Nucleus accumbens (tissue), 56 donors: ENCODE measurements at places on chromosomes 2 and 18.

- no peak for DNase-seq
Measured at GRCh38 chr2:9287400-9288045, 80.9 kb downstream of the ASAP2 start.

DNA sequence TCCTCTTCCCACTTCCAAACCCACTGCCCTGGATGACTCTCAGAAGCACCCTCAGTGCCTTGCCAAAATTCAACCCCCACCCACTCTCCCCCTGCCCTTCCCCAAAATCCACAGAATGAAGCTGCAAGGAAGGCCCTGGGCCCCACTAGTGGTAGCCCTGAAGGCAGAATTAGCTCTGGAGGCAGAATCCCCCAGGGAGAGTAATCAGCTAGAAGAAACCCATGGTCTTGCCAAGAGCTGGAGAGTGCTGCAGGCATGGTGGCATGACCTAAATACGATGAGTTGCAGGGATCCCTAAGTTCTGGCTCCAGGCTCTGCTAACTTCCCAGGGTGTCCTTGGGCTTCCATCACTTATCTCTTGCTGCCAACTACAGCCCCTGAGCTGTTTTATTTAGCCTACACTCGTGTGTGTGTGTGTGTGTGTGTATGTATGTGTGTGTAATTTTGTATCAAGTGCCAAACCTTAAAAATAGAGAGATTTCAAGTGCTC, 7.9 kb downstream of the GAD1 start:
- no peak for DNase-seq

GRCh38 chr2:120747281-120747680, 11.6 kb downstream of the GLI2 start:
- DNase-seq: no peak

DNA sequence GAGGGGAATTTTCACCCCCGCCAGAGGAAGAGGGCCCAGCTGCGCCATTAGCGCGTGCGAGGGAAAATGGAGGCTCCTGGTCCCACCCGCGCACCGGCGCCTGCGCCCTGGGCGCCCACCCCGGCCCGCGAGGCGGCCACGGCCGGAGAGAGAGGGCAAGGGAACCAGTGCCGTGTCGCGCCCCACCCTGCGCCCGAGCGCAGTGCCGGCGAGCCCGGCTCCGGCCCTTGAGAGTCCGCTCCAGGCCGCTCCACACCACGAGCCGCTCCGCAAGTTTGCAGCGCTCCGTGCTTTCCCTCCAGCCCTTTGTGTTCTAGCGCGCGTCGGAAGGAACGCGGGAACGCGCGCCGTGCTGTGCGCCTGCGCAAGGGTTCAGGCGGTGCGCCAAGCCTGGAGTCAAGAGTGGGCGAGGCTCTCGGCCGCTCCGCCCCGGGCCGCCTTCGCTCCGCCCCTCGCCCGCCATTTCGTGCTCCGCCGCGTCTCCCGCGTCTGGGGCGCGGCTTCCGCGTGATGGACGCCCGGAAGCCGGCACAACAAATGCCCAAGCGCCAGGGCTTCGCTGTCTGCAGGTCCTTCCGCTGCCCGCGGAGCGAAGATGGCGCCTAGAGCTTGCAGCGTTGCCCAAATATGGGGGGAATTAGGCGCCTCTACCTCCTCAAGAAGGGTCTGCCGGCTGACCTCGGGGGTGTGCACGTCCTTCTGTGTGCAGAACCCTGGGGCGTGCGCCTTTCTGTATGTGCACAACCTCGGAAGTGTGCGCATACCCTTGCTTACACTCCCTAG, 46.1 kb upstream of the PTMA start:
- DNase-seq: peak; percentile 97

GRCh38 chr2:135063210-135063609, 11.1 kb downstream of the RAB3GAP1 start:
- DNase-seq: no peak

DNA sequence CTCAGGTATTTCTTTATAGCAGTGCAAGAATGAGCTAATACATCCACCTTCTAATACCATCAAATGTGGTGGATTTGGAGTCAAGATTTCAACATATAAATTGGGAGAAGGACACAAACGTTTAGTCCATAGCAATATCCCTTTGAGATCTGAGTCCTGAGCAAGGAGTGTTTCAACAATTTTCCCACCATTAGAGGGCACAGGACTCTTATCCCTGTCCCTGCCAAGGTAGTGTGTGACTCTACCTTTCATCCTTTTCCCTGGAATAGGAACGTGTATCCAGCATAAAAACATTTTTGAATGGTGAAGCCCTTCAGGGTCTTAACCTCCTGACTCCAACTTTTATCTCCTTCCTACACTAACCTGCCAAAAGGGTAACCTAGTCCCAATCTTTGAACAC, 181.3 kb upstream of the SRD5A2 start:
- no peak for DNase-seq

DNA sequence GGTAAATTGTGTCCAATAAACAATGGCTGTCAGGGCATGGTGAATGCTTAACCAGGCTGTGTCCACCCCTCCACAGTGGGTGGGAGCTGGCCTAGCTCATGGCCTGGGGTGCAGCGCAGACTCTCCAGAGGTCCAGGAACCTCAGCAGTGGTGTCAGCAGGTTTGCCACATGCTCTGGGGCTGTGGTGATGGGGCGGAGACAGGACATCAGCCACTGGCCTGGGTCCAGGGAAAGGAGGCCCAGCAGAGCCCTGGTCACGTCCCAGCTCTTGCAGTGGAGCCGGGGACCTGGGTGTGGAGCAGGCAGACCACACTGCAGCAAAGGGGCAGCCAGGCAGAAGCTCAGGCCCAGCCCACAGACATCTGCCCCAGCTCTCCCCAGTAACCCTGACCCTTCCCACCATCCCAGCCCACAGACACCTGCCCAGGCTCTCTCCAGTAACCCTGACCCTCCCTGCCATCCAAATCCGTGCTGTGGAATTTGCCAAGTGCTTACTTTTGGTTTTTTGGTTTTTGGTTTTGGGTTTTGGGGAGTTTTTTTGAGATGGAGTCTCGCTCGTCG, 13.8 kb upstream of the KIF1A start:
- DNase-seq: no peak

- DNase-seq: no peak
Measured at GRCh38 chr18:35158728-35159450, 81.9 kb upstream of the ZNF397 start.

- DNase-seq: no peak
Measured at GRCh38 chr2:221539246-221539645, 32.9 kb downstream of the EPHA4 start.

DNA sequence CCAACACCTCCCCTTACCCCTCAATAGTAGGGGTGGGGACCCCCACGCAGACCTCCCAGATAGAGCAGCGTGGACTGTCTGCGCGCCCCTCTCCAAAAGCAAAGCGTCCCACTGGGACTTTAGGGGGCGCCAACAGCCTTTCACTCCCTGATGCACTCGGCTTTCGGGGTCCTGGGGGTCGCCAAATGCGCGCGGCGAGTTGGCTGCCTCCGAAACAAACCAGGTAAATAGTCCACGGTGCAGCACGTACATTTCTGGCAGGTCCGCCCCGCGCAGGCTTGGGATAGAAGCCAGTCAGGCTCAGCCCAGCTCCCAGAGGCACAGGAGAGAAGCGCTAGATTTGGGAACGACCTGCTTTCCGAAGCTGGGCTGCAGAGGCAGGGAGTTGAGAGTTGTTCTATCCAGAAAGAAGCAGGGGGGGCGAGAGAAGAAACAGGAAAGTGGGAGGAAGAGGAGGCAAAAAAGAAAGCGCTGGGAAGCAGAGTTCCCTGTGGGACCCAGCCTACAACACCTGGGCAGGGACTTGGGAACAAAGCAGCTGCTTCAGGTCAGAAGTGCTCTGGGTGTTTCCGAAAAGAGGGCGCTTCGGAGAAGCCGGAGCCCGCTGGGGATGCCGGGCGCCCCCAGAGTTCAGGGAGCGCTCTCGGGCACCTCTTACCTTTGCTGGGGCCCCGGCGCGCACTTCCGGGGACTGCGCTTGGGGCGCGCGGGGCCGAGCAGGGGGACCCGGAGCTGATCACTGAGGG, 544 bp downstream of the EVA1A start:
- DNase-seq: peak; percentile 17

DNA sequence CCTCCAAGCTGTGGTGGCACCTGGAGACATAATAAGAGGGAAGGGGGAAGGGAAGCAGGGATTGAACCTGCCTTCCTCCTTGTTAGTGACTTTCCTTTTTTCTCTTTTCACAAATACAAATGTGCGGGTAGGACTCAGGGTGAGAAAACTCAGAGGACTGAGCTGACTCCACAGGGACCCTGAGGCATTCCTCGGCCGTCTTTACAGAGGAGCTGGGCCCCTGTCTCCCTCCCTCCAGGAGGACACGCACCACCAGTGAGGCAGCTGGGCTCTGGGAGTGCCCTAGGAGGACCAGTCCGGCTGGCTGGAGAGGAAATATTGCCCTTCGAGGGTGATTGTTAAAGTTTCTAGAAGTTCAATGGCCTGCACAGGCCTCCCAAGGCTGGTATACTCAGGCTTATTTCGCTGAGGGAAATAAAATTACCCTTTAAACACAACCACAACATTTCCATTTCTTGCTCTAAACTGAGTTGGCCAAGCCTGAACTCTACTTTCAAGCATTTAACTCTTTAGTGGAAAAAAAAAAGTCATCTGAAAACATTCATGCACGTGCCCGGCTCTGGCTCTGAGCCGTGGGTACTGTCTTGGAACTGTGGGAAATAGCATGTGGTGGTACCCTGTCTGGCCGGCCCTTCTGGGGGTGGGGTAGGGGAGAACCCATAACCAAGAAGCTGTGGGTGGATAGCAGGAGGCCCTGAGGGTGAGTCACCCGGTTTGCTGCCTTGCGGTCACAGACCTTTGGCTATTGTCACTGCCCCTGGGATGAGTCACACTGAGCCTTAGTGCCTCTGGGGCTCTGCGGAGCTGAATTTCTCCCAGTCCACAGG, 116.0 kb downstream of the COPS8 start:
- DNase-seq: no peak

- no peak for DNase-seq
Measured at GRCh38 chr18:23682045-23682444, 7.2 kb upstream of the LAMA3 start.

- no peak for DNase-seq
Measured at GRCh38 chr2:47010176-47010575, 94.6 kb upstream of the MCFD2 start.

DNA sequence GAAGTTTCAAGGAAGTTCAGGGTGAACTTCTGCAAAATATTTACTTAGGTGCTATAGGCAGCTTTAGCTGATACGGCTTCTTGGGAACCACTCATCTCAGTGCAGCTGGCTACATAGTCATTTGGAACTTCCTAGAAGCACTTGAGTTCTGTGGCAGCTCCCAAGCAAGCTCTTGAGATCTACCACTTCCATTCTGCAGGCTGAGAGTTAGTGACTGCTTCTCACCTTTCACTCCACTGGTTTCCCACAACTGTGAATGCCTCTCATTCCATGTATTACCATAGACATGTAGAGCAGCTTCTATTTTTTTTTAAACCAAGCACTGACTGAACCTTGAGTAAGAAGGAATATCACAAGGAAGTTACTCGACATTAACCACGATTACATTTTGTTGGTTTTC, 994.1 kb upstream of the ACVR2A start:
- DNase-seq: no peak

DNA sequence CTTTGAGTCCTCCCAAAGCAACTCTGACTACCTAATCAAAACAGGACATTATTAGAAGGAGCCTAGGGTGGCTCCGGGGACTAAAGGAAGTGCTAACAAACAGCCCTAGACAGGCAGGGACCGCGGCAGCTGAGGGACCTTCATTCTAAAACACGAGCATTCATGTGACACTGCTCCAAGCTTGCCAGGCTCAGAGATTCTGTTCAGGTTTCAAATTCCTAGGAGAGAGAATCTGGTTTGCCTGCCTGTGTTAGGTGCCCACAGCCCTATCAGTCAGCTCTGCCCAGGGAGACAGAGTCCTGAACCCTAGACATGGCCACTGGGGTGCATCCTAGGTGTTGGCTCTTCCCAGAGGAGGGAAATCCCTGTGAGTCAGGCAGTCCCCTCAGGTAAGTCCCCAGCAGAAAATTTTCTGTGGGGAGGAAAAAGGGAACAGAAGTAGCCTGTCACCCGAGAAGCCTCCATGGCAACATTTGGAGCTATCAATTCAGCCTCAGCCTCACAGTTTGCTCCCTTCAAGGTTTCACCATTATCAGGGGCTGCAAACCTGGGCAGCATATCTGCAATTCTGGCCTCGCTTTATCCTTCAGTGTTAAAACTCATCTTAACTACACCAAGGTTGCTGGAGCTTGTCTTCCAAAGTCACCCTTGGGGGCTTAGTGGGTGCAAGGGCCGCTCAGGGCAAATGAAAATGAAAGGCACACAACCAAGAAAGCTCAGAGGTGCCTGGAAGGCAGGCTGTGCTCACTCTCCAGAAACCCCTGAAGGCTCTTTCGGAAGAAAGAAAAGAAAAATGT, 28.6 kb downstream of the PCBP1 start:
- DNase-seq: no peak

DNA sequence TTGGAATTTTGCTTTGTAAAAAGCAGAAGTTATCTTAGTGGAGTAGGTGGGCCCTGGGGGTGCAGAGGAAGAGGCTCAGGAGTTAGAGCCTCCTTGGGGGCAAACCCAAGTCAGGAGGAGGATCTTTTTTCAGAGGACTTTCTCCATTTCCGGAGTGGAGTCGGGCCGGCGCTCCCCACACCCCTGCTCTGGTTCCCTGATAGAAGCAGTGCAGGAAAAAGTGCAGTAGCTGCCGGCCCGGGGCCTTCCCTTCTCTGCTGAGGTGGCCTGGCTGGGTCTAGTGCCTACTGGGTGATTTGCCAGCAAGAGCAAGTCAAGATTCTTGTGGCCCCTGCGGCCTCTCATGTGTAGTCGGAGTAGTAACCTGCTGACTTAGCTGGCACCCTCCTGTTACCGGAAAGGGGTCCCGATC, 124.2 kb upstream of the HS6ST1 start:
- DNase-seq: no peak

DNA sequence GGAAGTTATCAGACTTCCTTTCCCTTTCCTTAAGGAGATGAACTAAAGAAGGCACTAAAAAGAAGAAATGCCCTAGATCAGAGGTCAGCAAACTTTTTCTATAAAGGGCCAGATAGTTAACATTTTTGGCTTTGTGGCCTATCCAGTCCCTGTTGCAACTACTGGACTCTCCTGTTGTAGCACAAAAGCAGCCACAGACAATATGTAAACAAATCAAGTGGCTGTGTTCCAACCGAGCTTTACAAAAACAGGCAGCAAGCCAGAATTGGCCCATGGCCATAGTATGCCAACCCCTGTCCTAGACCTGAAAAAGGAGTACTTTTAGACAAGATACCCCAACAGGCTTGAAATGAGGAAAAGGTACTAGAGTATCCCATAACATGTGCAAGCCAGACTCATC, 10.9 kb downstream of the NHEJ1 start:
- no peak for DNase-seq

DNA sequence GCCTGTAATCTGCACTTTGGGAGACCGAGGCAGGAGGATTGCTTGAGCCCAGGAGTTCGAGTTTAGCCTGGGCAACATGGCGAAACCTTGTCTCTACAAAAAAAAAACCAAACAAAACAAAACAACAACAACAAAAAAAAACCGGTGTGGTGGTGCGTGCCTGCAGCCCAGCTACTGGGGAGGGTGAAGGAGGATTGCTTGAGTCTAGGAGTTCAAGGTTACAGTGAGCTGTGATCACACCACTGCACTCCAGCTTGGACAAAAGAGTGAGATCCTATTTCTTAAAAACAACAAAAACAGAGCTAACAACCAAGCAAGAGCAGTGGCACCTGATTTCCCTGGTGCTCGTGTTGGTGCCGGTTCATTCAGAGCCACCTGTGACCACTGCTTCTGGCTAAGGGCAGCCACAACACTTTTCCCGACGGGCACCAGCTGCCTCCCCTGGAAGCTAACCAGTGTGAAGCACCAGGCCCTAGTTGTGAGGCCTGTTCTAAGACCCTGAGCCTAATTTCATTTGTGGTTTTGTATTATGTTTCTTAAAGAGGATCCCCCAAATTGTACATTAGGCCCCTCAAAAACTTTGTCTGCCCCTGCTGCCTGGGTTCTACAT, 1.3 kb downstream of the AOX1 start:
- no peak for DNase-seq

- no peak for DNase-seq
Measured at GRCh38 chr2:37105150-37105549, 20.8 kb downstream of the GPATCH11 start.
